ENCODE measurements at places on chromosomes 12 and 14.

DNA sequence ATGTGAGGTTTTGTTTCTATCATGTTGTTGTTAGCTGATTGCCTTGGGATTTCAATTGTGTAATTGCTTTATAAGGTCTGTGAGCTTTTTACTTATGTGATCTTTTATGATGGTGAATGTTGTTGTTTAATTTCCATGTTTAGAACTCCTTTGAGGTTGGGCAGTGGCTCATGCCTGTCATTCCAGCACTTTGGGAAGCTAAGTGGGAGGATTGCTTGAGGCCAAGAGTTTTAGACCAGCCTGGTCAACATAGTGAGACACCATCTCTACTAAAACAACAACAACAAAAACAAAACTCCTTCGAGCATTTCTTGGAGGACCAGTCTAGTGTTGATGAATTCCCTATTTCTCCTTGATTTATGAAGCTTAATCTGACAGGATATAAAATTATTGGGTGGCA is 102.1 kb upstream of the PMCH start:
- no peak for DNase-seq

DNA sequence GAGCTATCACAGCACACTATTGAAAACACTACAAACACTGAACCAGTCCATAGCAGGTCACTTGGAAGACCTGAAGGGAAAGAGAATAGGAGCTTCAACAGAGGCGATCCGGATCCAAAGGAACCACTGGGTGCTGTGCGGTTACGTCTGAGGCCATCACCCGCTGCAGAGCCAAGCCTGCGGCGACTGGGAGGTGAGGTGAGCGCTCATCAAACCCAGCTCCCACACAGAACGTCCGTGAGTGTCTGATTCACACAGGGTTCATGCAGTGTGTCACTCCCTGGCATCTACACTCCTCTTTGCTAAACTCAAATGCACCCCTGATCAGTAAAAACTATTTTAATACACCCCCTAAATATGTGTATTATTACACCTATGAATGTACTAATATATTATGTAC is 64.1 kb downstream of the TMEM132D start:
- DNase-seq = no peak

GRCh38 chr12:1250641-1251040 is 259.6 kb downstream of the ERC1 start:
- DNase-seq = no peak

DNA sequence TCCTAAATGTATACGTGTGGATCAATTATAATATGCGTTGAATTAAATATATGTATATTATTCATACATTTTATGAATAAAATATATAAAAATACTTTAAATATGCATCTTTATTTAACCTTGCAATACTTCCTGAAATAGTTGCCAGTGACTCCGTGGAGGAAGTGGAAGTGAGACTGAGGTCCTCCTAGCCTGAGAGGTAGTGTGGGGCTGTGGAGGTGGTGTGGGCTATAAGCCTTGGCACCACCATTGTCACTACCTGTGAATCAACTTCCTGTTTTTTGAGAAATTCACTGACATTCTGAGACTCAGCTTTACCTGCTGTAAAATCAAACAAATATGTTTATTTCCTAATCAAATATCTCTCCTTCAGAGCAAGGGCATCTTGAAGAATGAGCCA is 514.2 kb downstream of the VRK1 start:
- no peak for DNase-seq

Data from activated T-cell treated with anti-CD3 and anti-CD28 coated beads for 1 hour (primary cell).